ENCODE measurements at places on chromosomes 12 and 14. TPM values are rescaled to one million over a fixed set of nuclear protein-coding genes. Genes with fewer than 3 reads are reported as not detected.

DNA sequence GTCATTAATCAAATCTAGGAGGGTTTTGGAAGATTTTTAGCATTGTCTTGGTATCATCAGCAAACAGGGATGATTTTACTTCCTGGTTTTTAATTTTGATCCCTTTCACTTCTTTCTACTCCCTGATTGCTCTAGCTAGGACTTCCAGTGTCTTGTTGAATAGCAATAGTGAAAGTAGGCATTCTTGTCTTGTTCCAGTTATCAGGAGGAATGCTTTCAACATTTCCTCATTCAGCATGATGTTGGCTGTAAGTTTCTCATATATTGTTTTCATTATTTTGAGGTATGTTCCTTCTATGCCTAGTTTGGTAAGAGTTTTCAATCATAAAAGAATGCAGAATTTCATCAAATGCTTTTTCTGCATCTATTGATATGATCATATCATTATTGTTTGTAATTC is 244.2 kb upstream of the CLEC14A start:
- DNase-seq = no peak

GRCh38 chr12:100267603-100268281 is 765 bp downstream of the SCYL2 start:
- no peak for DNase-seq

- DNase-seq = no peak
These were observed 165.8 kb downstream of the TMTC2 start for GRCh38 chr12:82852529-82852928.

DNA sequence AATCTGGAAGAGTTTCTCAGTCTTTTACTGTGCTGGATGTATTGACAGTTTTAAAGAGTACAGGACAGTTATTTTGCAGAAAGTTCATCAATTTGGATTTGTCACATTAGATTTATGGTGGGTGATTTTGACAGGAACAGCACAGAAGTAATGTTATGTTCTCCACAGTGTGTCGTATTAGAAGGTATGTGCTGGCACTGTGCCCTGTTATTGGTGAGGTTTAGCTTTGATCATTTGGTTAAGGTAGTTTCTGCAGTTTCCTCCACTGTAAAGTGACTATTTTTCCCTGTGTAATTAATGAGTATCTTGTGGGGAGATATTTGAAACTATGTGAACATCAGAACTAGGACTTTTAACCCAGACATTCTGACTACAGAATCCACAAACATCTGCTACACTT is 308.5 kb upstream of the TBX3 start:
- DNase-seq = no peak

DNA sequence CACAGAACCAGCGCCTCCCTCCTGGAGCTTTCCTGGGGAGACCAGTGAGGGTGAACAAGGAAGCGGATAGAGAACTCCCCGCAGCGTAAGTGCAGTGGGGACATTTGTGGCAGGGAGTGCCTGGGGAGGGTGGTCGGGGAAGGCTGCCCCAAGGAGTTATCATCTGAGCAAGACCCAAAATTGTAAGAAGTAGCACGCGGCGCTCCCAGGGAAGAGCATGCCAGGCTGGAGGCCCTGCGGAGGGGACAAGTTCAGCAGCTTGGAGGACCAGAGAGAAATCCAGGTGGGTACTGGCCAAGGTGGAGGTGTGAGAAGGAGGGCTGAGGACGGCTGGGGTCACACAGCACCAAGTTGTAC is 46.2 kb upstream of the RIMBP2 start:
- DNase-seq = no peak

- DNase-seq = no peak
These were observed 366 bp downstream of the LPCAT3 start for GRCh38 chr12:7017870-7018349.

GRCh38 chr12:60114169-60114568 is 518.3 kb downstream of the SLC16A7 start:
- DNase-seq = no peak

DNA sequence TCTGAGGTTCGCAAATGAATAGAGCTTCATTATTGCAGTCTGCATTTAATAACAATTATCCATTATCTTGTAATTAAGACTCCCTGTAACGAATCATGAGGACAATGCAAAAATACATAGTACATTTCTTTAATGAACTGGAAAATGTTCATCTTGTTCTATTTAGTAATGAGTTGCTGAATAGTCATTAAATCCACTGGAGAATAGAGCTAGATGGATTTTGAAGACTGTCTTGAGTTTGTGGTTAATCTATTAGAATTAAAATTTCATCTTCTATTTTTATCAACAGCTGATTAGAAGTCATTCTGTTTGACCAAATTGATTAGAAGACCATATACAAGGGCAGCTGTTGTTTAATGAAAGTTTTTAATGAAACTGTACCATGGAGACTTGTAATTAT is 107.2 kb downstream of the DERA start:
- DNase-seq = no peak

- DNase-seq = no peak
These were observed 61.7 kb upstream of the C14orf180 start for GRCh38 chr14:104517867-104518266.

DNA sequence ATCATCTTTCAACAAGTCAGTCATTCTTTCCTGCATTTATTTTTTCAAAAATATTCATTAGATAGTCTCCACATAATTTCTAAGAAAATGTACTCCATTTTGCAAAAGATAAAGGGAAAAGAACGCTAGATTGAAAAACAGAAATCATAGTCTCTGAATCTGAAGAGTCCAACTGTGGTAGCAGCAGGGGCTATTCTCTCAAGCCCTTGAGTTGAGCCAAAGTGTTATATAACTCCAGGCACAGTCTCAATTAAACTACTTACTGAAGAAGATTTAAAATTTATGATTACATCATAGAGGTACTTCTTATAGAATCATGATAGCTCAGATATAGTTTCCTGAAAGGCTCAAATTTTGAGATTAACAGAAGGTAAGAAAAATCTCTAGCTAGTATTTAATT is 5.8 kb downstream of the LDHB start:
- no peak for DNase-seq

DNA sequence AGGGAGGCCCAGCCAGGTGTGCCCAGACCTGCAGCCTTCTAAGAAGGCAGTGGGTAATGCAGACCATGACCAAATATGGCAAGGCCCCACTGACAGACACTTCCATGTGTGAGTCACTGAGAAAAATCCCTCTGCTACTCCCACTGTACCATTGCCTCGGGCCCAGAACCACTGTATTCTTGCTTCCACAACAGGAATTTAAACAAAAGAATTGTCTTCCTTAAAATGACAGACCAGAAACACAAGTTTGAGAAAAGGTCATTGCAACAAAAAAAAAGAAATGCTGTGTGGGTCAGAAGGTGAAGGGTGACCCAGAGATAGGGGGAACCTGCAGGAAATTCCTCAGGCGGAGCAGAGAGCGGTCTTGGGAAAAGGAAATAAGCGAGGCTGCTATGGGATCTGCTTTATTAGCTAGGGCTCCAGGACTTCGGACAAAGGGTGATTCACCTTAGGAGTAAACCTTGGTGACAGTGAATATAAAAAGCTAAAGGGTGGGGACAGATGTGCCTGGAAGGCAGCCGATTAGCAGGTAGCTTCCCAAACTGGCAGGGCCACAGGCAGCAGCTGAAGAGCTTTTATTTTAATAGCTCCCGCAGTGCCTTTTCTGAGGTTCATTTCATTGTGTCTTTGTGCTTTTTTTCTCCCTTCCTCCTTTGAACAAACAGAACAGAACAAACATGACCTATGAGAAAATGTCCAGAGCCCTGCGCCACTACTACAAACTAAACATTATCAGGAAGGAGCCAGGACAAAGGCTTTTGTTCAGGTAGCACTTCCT is 185.3 kb upstream of the BCL2L14 start:
- DNase-seq = no peak

DNA sequence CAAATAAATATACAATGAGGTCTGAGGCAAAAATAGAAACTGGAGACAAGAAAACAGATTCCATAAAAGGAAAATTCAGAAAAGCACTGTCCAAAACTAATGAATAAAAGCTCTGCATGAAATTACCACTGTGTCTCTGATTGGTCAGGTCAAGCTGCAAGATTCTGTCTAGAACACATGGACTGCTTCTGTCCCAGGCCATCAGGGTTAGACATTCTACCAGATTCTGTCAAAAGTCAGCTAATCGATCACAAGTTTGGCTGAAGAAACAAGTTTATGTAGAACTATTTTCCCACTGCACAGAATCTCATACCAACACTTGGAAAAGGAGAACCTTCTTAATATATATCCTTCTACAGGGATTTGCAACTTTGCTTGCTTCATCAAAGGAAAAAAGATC is 223.0 kb downstream of the ITPR2 start:
- DNase-seq = no peak

DNA sequence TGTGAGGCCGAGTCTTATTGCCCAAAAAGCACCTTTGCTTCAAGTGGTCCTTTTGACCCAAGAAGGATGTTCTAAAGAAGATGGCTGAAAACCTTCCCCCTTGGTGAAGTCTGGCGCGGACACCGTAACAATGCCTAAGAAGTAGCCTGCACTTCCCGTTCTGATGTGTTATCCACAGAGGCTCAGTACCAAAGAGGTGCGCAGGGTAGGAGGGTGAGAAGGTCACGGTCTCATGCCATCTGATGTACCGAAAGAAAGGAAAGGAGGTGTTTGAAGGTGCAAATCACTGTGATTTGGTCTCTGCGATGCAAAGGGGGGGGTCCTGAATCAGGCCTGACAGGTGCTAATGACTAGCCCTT is 9.9 kb downstream of the PEBP1 start:
- DNase-seq = no peak

DNA sequence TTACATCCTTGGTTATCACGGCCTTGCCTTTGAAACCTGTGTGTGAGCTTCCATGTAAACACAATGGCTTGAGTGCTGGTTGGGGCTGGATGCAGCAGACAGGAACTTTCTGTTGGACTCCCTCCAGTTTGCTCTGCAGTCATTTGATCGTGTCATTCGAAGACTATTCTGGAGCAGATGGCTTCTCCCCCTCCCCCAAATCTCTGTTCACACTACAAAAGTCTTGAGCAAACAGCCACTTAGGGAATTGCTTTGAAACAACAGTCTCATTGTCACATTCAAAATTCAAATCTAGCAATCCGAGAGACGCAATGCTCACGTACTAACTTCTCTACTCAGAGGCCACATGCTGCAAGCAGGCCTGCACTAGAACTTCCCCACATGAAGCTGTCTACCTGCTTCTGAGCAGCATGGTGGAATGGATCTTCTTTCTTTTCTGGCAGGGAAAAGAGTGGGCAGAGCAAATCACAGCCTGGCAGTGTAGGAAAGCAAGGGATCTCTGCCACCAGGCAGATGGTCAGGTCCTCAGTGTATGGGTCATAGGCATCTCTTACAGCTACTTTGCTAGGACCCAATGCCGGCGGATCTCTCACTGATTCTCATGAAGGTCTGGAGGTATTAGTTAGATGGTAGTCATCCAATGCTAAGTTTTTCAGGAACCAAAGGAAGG is 214.2 kb downstream of the PPM1H start:
- DNase-seq = no peak

Gene KRT79
- not detected for total RNA-seq

Gene GARIN6
- not detected for total RNA-seq

Gene KRT71
- not detected for total RNA-seq

Gene TAS2R43
- total RNA-seq = 0.84 TPM

Gene HCAR1
- not detected for total RNA-seq

Gene LTB4R2
- 11.3 TPM for total RNA-seq

Gene NXPH4
- not detected for total RNA-seq

Gene CLIP1
- 19.9 TPM for total RNA-seq

Gene MMP17
- 0.37 TPM for total RNA-seq

Gene BCL2L14
- total RNA-seq = 0.17 TPM

Gene PKP2
- total RNA-seq = 8.6 TPM
